Activated T-cell treated with anti-CD3 and anti-CD28 coated beads, Interleukin-2, amount 50 U/mL, for 48 hours (primary cell): ENCODE measurements at places on chromosomes 11 and 22.

DNA sequence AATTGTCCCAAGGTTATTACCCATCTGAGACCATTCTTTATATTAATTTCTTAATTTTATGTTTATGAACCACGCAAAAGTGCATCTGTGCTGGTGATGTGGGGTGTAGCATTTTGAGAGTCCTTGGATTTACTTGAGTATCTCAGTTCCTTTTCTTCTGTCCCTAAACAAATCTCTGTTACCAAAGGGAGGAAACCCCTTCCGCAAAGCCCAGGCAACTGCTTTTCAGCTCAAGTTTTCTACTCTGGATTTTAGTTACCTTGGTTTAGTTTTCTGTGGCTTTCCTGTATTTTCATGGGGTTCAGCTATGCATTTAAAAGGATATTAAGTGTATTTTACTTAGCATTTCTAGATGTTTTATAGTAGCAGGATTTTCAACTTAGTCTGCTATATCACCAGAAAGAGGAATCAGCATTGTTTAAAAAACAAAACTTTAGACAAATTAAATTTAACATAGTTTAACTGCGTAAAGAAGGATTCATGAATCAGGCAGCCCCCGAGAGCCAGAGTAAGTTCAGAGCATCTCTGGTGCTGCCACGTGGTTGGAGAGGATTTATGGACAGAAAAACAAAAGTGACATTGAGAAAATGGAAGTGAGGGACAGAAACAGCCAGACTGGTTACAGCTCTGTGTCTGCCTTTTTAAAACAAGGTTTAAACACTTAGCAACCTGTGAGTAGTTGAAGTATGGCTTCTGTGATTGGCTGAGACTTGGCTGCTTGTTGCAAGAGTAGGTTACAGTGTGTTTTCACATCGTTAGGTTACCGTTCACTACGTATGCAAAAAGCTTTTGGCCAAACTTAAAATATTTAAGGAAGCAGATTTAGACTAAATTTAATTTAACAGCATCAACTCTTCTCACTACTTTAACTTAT, 9.6 kb downstream of the ADM start:
- no peak for DNase-seq

DNA sequence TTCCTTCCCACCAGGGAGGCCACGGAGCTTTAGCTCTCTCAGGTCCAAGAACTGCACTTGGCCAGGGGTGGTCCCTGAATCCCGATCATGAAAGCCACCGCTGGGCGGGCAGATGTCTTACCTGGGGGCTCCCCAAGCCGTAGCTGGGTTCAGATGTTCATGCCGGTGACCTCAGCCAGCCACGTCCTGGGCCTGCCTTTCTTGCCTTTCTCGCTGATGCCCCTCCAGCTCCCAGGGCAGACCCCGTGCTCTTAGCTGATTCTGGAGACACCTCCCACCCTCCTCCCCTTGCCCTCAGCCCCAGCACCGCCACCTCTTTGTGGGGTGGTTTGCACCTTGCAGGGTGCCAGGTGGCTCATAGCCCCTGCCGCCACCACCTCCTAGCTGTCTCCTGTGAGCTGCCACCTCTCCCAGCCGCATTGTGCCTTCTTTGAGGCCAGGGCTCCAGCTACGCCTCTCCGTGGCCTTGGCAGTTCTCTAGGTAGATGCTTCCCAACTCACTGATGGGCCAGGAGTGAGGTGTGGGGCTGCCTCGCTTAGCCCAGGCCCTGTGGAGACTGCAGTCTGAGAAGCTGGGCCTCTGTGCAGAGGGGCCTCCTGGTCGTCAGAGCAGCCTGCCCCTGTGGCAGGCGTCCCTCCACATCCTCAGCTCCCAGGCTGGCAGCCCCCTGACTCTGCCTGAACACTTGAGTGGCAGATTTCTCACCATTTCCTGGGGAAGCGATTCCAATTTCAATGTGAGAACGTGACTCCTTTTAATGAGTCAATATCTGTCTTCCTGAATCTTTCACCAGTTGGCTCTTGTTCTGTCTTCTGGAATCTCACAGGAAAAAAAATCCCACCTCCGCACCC, 97.6 kb upstream of the B3GAT1 start:
- no peak for DNase-seq

DNA sequence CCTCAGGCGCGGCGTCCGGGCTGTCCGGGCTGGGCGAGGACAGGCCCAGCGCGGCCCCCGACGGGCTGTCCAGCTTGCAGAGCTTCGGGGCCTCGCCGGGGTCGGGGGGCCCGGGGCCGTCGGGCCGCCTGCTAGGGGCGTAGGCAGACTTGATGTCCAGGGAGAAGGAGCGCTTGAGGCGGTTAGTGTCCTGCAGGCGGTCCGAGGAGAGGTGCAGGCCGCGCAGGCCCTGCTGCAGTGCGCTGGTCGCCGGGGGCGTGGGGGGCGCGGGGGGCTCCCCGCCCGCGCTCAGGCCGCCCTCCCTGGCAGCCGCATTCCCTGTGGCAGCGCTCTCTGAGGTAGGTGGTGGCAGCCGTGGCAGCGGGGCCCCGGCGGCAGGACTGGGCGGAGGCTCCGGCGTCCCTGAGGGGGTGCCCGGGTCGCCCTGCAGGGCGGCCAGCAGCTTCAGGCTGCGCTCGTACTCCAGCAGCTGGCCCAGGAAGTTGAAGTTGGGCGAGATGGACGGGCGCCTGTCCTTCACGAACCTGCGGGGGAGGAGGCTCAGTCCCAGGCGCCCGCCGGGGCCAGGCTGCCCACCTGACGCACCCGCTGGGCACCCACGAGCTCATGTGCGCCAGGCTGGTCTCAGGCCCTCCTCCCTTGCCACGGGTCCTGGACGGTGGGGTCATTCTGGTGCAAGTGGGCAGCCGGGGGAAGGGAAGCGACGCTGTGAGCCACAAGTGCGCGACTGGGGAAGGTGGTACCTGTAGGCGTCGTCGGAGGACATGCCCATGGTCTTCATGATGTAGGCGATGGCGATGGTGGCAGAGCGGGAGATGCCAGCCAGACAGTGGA, 14.8 kb downstream of the DUSP8 start:
- no peak for DNase-seq

GRCh38 chr11:25733777-25734176, 598.2 kb upstream of the ANO3 start:
- DNase-seq = no peak

DNA sequence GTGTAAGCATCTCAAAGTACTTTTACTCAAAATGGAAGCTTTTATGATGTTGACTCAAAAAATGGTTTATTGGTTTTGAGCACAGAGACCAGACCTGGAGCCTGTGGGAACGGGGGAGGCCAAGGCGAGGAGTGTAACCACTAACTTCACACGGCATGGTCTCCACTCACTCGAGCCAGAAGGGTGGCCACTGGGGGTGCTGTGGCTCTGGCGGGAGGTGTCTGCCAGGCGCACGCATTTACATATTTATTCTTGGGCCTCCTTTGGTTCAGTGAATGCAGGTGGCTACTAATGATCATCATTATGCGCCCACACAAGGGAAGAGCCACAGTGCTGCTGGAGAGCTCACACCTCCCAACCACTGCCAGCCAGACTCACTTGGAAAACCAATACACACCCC, 64.6 kb downstream of the FLRT1 start:
- no peak for DNase-seq

DNA sequence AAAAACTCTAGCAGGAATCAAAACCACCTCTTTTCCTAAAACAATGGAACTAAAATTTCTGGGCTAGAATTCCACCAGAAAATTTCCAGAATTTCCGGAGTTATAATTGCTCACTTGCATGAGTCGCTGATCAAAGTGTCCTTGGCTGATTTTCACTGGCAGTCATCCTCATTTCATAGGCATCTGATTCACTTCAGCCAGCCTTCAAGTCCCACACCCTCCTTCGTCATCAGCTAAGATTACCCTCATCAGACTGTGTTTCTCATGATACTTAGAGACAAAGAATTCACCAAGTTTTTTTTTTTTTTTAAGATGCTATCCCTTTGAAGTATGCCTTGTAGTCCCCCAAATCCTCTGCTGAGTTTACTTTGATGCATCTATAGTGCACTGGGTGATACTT, 71.5 kb upstream of the RAB38 start:
- DNase-seq = no peak

DNA sequence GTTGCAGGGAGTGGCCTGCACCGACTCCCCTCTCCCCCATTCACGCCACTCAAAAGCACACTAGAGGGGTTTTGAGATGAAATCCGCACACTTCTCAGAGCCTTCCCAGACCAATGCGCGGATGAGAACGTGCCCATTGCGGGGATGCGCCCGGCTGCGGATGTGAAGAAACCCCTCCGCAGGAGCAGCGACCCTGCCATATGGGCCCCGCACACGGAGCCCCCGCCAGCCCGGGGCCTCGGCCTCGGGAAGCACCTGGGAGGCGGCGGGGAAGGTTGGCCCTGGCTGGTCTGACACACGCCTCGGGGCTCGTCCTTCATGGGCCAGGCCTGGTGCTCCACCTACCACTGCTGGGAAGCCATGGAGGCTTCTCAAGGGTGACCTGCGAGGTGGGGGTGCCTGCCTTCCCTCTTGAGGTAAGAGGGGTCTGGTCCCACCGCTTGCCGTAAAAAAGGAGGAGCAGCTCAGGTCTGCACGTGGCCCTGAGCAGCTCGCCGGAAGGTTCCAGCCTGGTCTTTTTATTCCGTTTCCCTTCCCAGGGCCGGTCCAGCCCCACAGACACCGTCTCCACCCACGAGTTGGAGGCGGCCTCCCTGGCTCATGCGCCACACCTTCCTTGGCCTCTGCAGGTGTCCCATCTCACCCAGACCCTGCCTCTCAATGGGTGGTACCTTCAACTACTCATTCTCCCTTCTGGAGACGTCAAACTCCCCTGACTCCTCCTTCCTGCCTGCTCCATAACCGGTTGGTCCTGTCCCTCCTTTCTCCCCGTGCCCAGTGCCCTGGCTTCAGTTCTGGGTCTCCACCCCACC, 39.4 kb downstream of the TRMU start:
- DNase-seq = no peak

DNA sequence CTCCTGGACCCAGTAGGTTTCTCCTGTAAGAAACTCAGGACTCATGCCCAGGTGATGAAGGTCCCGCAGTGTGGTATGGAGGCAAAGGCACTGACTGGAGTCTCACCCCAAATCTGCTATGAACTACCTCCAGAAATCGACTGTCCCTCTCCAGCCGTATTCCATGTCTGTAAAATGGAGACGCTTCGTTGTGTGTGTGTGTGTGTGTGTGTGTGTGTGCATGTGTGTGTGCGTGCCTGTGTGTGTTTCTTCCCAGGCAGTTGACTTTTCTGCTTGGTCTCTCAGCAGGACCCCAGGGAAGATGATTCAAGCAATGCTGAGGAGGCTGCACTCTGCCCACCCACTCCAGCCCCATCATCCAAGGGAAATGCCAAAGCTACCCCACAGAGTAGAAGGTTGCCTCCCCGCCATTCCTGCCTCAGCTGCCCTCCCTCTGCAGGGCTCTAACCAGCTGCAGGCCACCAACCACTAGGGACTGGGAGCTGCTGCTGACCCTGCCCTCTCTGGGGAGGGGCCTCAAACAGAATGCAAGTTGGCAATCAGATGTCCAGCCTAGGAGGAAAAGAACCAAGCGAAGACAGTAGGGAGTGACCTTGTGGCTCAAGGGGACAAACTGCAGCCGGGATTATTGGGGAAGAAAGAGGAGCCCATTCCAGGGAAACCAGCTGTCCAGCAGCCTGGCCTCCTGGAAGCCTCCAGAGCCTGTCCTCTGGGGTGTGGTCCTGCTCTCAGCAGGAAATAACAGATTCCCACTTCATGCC, 56.2 kb downstream of the SLC22A12 start:
- no peak for DNase-seq

DNA sequence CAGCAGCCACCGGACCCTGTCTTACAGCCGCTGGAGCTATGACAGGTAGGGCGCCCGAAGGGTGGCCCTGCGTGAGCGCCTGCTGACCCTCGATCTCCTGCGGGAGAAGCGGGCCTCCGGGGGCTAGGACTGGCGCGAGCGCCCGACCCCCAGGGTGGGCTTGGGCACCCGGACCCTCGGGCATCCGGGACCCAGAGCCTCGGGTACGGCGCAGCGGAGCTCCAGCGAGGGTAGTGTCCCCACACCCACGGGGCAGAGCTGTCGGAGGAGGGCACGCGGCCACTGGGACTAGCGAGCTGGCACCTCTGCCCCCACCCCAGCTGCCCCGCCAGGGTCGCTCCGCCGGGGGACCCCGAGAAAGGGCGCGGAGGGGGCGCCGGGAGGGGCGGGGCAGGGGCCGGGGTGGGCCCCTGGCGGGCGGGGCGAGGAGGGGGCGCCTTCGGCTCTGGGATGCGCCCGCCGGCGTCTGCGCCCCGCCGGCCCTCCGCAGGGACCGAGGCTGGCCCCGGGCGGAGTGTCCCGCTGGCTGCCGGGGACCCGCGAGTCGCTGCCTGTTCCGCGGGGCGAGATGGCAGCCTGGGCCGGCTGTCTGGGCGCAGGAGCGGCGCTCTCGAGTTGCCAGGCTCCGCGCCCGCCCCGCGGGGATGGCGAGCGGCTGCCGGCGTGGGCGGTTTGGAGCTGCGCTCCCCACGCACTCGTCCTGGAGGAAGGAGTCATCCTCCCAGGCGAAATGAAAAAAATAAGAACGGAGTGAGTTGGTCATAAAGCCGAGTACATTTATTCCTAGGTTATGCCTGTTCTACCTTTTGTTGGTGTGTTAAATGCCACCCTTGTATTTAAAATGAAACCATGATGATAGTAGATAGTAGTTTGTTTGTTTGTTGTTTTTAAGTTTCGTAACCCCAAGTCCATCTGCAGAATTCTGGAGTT, 32.4 kb downstream of the EIF3F start:
- DNase-seq = peak; percentile 50

GRCh38 chr11:26618441-26618840, 46.4 kb upstream of the MUC15 start:
- no peak for DNase-seq

GRCh38 chr11:34605481-34606325, 15.2 kb upstream of the EHF start:
- no peak for DNase-seq

GRCh38 chr11:12771875-12772274, 97.7 kb downstream of the TEAD1 start:
- no peak for DNase-seq

- no peak for DNase-seq
Observed at GRCh38 chr11:72069787-72070251, 10.5 kb downstream of the NUMA1 start.

DNA sequence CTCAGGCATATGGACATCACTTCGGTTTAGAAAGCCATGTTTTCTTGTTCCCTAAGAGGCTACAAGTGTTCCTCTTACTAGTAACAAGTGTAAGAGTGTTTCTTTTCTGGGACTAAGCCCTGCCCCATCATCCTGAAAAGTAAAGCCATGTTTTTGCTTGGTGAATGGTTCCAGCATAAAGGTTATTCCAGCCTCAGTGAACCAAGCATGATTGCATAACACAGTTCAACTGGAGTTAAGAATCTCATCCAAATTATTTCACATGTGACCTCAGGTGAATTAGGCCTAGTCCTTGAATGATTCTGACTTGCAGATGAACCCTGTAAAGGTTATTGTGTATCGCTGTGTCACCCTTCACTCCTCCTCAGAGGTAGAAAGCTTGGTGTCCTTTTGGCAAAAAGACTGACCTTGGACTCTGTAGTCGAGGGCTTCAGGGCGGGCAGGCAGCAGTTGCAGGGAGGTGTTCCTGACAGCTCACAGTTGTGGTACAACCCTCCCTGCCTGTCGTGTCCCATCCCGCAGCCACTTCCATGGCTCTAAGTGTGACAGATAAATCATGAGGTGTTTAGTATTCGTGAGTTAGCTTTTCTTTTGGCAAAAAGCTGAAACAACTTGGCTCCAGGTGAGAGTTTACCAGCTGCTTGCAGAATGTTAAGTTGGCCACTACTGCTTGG, 321.8 kb downstream of the CADM1 start:
- DNase-seq = no peak

GRCh38 chr11:66429983-66430602, 8.6 kb downstream of the MRPL11 start:
- DNase-seq = peak; percentile 86

GRCh38 chr11:134374891-134375550, 37.0 kb downstream of the B3GAT1 start:
- DNase-seq = no peak
